Caco-2 (cell line): ENCODE measurements at places on chromosomes 12 and 14. TPM values are rescaled to one million over a fixed set of nuclear protein-coding genes. Genes with fewer than 3 reads are reported as not detected.

RD3L gene
- total RNA-seq, result not detected in 2 replicates

NRL gene
- 2.1 and 2.3 TPM in 2 replicates for total RNA-seq

CLEC14A gene
- total RNA-seq, result not detected in 2 replicates

FSCB gene
- total RNA-seq, result not detected in 2 replicates

MIP gene
- not detected in 2 replicates for total RNA-seq

WNT5B gene
- total RNA-seq, result 6.9 and 8.5 TPM in 2 replicates

DNA sequence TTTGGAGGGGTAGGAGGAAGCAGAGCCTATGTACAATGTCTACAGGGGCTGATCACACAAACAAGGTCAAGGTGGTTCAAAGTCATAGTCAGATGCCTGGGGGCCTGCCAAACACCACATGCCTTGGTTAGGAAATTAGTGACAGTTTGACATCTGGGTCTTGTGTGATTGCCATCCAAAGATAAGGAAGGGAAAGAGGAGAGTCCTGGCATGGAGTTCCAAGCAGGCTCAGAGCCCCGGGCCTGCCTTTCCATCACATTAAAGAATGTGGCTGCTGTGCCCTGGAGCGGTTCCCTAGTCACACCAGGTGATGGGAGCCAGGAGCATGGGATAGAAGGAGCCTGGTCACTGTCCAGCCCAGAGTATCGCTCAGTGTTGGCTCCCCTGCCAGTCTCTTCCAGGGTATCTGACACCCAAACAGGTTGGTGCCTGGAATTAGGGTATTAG, 53.6 kb upstream of the BCL2L14 start:
- H3K4me3 ChIP-seq, result no peak overlapping the region
- no peaks in the 10 kb centered on the region for H3K36me3 ChIP-seq
- H3K4me1 ChIP-seq, result no peaks in the 10 kb centered on the region
- no peaks in the 10 kb centered on the region for H3K27me3 ChIP-seq

DNA sequence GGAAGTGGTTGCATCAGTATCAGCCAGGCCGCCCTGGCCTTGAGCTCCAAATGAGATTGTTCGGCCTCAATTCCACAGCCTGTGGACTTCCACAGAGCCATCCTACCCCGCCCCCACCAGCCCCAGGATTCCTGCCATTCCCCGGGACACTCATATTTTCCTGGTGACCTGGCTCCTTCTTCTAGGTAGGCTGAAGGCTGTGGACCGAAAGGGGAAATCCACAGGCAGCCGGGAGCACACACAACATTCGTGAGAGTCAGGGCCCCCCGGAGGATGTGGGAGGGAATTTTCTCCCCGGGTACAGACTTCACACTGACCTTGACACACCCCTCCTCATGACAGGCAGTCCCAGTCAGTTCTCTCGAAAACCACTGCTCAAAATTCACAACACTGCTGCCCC, 39.9 kb downstream of the RIN3 start:
- H3K4me1 ChIP-seq, result peaks cover 5% of the 10 kb centered on the region; the same call in 1 of the 2 replicates
- H3K27me3 ChIP-seq, result no peaks in the 10 kb centered on the region
- DNase-seq, result no peak
- H3K36me3 ChIP-seq, result no peaks in the 10 kb centered on the region
- H3K4me3 ChIP-seq, result no peak overlapping the region
- no peak overlapping the region for H3K27ac ChIP-seq

- H3K27me3 ChIP-seq, result no peaks in the 10 kb centered on the region
- H3K27ac ChIP-seq, result peak overlapping the region; percentile 92
- no peaks in the 10 kb centered on the region; the same call in 1 of the 2 replicates for H3K36me3 ChIP-seq
These were observed 53.8 kb downstream of the PLEKHG3 start for GRCh38 chr14:64758025-64758521.

DNA sequence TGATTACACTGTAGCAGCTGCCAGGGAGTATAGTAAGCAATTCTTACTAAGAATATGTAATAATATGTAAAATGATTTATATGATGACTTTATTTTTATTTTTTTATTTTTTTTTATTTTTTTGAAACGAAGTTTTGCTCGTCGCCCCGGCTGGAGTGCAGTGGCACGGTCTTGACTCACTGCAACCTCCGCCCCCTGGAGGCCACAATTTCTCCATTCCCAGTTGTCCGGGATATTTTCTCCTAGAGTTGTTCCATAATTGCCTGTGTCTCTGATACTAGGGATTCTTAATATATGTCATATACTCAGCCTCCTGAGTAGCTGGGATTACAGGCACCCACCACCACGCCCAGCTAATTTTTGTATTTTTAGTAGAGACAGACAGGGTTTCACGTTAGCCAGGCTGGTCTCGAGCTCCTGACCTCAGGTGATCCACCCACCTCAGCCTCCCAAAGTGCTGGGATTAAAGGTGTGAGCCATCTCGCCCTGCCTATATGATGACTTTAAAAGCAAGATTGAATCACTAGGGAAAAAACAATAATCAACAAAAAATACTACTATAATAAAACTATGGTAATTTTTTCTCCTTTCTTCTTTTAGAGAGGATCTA, 12.2 kb upstream of the ITPR2 start:
- H3K4me1 ChIP-seq, result peaks cover 14% of the 10 kb centered on the region
- no peak overlapping the region for H3K4me3 ChIP-seq
- DNase-seq, result peak; percentile 67
- H3K27ac ChIP-seq, result no peak overlapping the region
- no peaks in the 10 kb centered on the region for H3K27me3 ChIP-seq

GRCh38 chr12:87280893-87281292, 748.3 kb downstream of the C12orf50 start:
- no peaks in the 10 kb centered on the region for H3K36me3 ChIP-seq
- no peak overlapping the region for H3K4me3 ChIP-seq
- H3K27me3 ChIP-seq, result no peaks in the 10 kb centered on the region
- H3K27ac ChIP-seq, result no peak overlapping the region
- H3K4me1 ChIP-seq, result no peaks in the 10 kb centered on the region

GRCh38 chr12:7303230-7303629, 642 bp upstream of the ACSM4 start:
- DNase-seq, result no peak
- no peaks in the 10 kb centered on the region for H3K4me1 ChIP-seq
- H3K36me3 ChIP-seq, result no peaks in the 10 kb centered on the region
- H3K27ac ChIP-seq, result no peak overlapping the region
- no peaks in the 10 kb centered on the region; the same call in 1 of the 2 replicates for H3K27me3 ChIP-seq
- H3K4me3 ChIP-seq, result no peak overlapping the region

DNA sequence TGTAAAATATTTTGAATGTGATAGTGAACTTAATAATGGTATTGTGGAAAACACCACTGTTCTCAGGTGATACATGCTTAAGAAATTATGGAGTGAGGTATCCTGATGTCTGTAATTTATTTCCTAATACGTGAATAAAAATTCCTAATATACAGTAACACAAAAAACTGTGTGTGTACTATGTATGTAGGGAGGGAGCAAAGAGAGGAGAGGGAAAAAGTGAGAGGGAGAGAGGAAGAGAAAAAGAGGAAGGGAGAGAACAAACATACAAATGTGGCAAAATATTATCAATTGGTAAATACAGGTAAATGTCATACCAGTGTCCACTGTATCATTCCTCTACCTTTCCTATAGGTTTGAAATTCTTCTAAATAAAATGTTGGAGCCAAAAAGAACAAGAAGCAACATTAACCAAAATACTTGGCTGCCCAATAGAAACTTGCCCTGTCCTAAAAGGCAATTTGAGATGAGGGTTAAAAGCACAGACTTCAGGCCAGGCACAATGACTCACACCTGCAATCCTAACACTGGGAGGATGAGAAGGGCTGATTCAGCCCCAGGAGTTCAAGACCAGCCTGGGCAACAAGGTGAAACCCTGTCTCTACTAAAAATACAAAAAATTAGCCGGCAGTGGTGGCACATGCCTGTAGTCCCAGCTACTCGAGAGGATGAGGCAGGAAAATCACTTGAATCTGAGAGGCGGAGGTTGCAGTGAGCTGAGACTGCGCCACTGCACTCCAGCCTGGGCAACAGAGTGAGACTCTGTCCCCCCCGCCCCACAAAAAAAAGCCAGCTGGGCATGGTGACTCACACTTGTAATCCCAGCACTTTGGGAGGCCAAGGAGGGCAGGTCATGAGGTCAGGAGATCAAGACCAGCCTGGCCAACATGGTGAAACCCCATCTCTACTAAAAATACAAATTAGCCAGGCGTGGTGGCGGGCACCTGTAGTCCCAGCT, 14.5 kb downstream of the R3HDM2 start:
- H3K4me3 ChIP-seq, result no peak overlapping the region
- no peaks in the 10 kb centered on the region for H3K27me3 ChIP-seq
- H3K4me1 ChIP-seq, result no peaks in the 10 kb centered on the region
- no peak overlapping the region for H3K27ac ChIP-seq
- no peaks in the 10 kb centered on the region for H3K36me3 ChIP-seq

DNA sequence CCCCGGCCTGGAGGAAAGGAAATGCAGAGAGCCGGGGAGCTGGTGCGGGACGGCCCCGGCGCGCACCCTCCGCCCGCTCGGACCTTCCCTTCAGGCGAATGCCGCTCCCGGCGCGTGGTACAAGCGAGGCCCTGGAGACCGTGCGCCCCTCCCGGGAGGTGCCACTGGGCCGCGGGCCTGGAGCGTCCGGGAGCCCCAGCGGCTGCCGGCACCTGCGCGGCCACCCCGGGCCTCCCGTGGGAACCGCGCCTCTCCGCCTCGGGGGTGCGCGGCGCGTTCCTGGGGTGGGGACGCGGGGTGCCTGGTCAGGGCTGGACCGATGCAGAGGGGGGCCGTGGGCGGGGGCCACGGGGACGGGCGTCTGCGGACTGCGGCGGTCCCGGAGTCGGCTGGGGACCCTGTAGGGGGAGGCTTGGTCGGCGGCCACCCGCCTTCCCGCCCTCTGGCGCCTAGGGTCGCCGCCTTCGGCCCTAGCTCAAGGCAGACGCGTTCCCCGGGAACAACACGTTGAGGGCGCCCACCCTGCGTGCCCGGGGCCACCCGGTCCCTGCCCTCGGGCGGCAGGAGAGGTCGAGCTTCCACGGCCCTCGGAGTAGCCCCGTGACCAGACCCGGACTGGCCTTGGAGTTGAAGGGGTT, 599 bp downstream of the PAPLN start:
- peaks cover 33% of the 10 kb centered on the region for H3K4me1 ChIP-seq
- no peak for DNase-seq
- peak overlapping the region; percentile 40 for H3K4me3 ChIP-seq

DNA sequence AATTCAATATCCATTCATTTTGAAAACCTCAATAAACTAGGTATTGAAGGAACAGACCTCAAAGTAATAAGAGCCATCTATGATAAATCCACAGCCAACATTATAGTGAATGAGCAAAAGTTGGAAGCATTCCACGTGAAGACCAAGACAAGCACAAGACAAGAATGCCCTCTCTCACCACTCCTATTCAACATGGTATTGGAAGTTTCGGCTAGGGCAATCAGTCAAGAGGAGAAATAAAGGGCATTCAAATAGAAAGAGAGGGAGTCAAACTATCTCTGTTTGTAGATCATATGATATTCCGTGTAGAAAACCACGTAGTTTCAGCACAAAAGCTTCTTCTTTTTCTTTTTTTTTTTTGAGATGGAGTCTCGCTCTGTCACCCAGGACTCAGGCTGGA, 550.3 kb downstream of the FSCB start:
- no peaks in the 10 kb centered on the region for H3K4me1 ChIP-seq
- H3K27me3 ChIP-seq, result no peaks in the 10 kb centered on the region
- no peak overlapping the region for H3K27ac ChIP-seq

DNA sequence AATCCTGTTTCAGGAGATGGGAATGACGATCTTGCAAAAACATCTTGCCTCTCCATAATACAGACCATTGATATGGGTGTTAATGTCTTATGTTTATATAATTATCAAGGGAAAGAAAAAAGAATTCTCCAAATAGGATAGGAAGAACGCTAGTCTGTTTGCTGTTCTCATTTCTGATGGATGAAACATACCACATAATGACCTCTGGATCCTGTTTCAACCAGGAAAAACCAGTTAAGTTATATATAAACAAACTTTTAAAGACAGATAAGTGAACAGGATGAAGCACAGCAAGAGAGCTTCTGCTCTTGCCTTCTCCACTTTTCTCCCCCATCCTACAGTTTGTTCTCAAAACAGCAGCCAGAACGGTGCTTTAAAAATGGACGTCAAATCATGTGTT, 27.8 kb downstream of the COQ6 start:
- H3K4me3 ChIP-seq, result no peak overlapping the region
- H3K27me3 ChIP-seq, result no peaks in the 10 kb centered on the region
- peaks cover 22% of the 10 kb centered on the region for H3K4me1 ChIP-seq
- H3K27ac ChIP-seq, result peak overlapping the region; percentile 36
- DNase-seq, result peak; percentile 5

DNA sequence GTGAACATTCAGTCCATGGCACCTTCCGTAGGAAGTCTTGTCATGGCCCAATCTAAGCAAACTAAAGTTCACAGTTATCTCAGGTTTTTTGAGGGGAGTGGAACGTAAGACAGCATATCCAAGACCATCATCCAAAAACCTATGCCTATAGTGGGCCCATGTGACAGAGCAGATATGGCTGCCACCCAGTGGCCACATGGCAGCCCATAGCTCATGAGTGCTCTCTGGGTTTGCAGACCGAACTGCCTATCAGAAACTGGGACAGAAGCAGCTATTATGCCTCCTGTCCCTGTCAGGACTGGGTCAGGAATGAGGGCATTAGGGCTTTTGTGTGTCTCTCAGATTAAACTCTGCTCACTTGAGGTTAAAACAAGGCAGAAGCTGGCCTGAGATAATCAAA, 503.7 kb downstream of the NRXN3 start:
- no peak overlapping the region for H3K4me3 ChIP-seq
- no peaks in the 10 kb centered on the region for H3K27me3 ChIP-seq
- no peaks in the 10 kb centered on the region for H3K4me1 ChIP-seq
- no peak overlapping the region for H3K27ac ChIP-seq

GRCh38 chr14:71206766-71207371, 299.6 kb downstream of the PCNX1 start:
- H3K27ac ChIP-seq, result no peak overlapping the region
- H3K4me1 ChIP-seq, result 0 out of 2 replicates have a peak, but pooled peaks cover 4% of the 10 kb centered on the region
- no peak overlapping the region for H3K4me3 ChIP-seq
- DNase-seq, result no peak
- no peaks in the 10 kb centered on the region for H3K36me3 ChIP-seq
- H3K27me3 ChIP-seq, result no peaks in the 10 kb centered on the region

GRCh38 chr14:64766430-64767151, 62.4 kb downstream of the PLEKHG3 start:
- H3K4me3 ChIP-seq, result no peak overlapping the region
- no peak overlapping the region for H3K27ac ChIP-seq
- H3K4me1 ChIP-seq, result peaks cover 20% of the 10 kb centered on the region
- no peaks in the 10 kb centered on the region for H3K36me3 ChIP-seq
- no peak for DNase-seq

DNA sequence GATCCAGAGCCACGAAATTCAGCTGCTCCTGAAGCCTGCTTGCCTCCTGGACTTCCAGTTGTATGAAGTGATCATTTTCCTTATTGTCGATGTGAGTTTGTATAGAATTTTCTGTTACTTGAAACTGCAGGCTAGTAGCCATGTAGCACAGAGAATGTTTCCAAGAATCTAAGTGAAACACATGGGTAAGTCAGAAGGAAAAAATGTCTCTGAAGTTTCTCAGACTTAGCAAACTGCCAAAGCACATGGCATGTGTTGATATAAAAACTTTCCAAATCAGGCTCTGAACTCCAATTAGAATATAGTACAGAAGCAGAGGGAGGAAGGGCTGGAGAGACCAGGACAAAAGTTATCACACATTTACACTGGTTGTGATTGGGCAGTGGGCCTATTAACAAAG, 9.8 kb upstream of the PCNX1 start:
- no peaks in the 10 kb centered on the region for H3K4me1 ChIP-seq
- H3K36me3 ChIP-seq, result no peaks in the 10 kb centered on the region
- H3K4me3 ChIP-seq, result no peak overlapping the region
- DNase-seq, result no peak
- H3K27ac ChIP-seq, result no peak overlapping the region
